ENCODE measurements at places on chromosomes 11 and 22.

GRCh38 chr11:76086743-76087635, 119.3 kb downstream of the WNT11 start:
- DNase-seq: no peak

- DNase-seq: no peak
These were observed 152.6 kb upstream of the LUZP2 start for GRCh38 chr11:24344222-24344621.

- no peak for DNase-seq
These were observed 12.9 kb upstream of the PIK3IP1 start for GRCh38 chr22:31305194-31305593.

DNA sequence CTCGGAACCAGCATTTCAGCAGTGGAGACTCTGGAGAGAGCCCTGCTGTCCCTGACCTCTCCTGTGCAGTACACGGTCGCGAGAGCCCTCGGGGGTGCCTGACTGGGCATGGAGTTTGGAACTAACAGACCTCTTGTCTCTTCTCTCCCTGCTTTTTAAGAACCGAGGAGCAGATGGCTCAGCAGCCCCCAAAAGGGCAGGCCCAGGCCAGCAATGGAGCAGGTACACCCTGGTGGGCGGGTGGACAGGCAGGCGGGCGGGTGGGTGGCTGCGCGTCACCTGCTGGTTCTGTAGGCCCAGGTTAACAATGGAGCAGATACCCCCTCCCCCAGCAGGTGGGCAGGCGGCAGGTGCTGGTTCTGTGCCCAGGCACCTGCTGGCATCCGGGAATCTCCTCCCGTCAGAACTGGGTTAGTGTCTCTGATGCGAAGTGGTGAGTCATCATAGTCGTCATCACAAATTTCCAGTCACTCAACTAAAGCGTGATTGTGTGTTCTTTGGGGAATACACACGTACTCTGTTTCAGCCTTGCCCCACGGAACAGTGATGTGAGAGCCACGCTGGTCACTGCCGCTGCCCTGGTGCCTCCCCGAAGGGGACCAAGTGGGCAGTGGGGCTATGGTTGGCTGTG, 41.1 kb downstream of the GRAMD4 start:
- DNase-seq: peak; percentile 69

DNA sequence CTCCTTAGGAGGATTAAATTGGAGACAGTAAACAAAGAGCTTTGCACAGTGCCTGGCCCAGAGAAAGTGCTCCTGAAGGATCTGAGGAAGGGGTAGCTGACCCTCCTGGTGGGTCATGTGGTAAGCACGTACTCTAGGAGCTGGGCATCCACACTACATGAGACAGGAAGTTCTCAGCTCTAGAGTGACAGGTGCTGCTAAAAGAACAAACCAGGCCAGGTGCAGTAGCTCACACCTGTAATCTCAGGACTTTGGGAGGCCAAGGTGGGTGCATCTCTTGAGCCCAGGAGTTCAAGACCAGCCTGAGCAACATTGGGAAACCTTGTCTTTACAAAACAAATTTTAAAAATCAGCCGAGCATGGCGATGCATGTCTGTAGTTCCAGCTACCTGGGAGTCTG, 13.1 kb downstream of the SLC43A1 start:
- DNase-seq: no peak

- peak; percentile 23 for DNase-seq
These were observed 21.7 kb upstream of the PLAAT3 start for GRCh38 chr11:63635762-63636465.

- no peak for DNase-seq
These were observed 20.8 kb downstream of the WNT11 start for GRCh38 chr11:76185511-76185910.

DNA sequence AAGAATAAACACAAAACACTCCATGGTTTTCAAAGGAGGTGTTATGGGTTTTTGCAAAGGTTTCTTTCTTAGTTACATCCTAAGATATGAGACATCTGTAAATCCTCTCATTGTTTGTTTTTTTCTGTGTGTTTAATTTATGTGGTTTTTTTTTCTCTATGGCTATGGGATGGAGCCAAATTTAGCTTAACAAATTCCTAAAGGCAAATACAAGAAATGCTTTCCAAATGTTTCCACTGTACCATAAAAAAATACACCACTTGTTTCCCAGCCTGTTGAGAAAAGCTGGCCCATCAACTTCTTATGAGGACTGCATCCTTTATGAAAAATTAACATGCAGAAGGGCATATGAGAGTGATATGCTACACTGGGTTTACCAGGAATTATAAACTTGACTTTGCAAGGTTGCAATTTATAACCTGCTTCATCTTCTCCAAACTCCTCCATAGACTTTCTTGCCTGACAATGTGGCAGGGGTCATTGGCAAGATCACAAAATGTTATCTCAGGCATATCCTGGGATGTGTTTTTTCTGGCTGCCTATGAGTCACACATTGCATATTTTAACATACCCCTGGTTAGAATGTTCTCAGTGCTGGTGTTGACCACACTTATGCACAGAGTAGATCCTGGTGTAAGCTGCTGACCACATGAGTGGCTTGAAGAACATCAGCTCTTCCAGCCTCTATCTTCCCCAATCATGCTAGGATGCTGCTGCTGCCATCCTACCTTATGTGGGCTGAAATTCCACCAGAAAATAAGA, 137.6 kb upstream of the TTC12 start:
- DNase-seq: no peak

GRCh38 chr11:77093987-77094840, 8.4 kb upstream of the OMP start:
- DNase-seq: no peak

DNA sequence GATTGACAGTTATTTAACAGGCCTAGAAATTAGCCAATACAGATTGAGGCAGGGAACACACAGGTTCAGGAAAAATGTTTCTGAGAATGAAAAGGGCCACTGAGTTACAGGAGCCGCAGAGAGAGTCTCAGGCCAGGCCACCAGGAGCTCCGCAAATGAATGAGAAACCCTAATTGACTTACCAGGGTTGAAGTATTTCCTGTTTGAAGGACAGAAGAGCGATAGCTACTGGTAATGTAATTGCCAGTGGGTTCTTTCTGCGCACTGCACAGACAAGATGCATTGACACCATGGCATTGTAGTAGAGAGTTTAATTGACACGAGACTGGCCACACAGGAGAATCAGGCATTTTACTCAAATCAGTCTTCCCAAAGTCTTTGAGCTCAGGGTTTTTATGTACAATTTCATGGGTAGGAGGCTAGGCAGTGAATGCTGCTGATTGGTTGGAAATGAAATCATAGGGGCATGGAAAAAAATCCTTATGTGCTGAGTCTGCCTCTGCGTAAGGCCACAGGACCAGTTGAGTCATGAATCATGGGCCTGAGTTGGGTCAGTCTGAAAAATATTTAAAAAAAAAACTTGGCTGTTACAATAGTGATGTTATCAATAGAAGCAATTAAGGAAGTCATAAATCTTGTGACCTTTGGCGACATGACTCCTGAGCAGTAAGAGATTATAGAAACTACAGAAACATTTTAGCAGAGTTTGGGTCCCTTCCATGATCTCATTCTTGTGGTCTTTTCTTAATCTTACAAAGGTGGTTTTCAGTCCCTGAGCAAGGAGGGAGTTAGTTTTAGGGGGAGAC, 203.8 kb downstream of the CASP12 start:
- DNase-seq: no peak

GRCh38 chr11:71505001-71505400, 22.1 kb upstream of the KRTAP5-7 start:
- DNase-seq: no peak

GRCh38 chr11:117869604-117870003, 6.9 kb downstream of the FXYD6 start:
- no peak for DNase-seq

DNA sequence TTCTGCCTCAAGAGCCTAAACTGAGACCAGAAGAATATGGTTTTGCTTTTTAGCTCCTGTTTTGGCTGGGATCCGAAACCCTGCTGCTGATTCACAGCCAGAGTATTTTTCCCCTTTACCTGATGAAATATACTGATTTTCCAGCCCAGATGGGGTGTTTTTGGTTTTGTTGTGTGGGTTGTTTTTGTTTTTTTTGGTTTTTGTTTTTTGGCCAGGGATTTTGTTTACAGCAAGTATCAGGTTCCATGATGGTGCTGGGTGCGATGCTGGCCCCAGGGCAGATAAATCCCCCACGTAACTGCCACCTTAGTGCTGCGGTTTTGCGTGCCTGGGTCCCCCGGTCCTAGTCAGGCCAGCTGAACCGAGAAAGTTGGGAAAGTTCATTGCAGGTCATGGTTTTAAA, 103.7 kb downstream of the ZBTB16 start:
- no peak for DNase-seq

DNA sequence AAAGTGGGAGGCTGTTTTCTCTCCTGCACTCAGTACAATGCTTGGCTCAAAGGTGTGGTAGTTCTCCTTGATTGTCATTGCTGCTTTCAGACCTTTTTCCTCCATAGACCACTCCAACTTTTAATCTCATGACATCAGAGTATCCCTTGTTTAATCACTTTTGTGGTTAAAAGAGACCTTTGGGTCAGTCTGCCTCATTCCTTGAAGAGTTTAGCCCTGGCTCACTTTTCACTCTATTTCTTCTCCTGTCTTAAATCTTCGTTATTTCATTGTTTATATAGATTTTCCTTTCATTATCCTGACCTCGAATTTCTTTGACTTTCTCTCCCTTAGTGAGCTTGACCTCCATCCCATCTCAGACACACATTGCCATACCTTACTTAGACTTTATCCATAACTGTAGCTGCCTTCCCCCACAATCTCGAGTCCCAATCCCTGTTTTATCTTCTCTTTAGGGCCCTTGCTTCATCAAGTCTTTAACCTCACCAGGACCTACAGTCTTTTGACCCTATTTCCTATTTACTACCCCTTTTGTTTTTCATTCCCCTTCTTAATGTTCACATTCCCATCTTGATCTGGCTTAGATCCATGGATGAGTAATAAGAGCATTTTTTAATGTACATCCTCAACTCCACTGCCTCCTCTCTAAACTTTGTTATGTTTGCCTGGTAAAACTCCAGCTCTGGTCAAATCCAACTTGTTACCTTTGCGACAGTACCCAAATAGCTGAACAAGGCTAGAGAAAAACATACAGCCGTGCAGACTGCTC, 9.5 kb downstream of the ATXN10 start:
- no peak for DNase-seq

- DNase-seq: no peak
These were observed 76.4 kb downstream of the KCNQ1 start for GRCh38 chr11:2521081-2521732.

DNA sequence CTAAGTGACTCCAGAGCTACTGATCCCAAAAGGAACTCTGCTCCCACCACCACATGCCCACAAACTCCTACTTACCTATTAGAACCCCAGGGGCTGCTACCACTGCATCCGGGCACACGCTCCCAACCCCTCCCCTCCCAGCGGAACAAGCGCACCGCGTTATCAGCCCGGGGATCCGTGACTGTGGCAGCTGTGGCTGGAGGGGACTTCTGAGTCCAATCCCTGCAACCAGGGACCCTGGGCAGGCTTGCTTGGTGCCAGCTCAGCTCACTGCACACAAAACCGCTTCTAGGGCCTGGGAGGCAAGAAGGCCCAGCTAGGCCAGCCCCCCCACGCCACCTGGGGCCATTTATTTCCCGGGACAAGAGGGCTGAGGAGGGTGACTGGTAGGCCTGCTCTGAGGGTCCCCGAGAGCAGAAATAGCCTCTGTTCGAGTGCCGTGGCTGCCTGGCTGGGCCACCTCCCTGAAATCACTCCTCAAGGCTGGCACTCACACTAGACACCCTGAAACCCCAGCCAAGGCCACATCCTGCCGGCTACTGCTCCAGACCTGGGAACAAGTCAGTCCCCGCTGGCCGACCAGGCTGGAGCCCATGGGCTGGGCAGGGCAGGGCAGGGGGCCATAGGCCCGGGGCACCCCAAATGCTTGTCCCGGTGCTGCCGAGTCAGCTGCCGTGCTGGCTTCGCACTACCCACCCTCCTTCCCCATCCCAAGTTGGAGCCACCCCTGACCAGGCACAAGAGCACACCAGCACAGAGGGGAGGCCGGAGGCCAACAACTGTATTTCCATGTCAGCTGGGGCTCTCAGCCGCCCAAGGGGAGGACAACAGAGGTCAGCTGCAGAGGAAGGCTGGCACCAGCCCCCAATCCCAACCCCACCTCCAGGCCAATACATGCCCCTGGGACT, 1.9 kb upstream of the IFITM10 start:
- DNase-seq: no peak

Data from T-helper 22 cell (primary cell).